Muscle of back (tissue), 13 donors: ENCODE measurements at places on chromosomes 3 and 15.

GRCh38 chr3:81390796-81391195, 370.6 kb downstream of the GBE1 start:
- no peak for DNase-seq

DNA sequence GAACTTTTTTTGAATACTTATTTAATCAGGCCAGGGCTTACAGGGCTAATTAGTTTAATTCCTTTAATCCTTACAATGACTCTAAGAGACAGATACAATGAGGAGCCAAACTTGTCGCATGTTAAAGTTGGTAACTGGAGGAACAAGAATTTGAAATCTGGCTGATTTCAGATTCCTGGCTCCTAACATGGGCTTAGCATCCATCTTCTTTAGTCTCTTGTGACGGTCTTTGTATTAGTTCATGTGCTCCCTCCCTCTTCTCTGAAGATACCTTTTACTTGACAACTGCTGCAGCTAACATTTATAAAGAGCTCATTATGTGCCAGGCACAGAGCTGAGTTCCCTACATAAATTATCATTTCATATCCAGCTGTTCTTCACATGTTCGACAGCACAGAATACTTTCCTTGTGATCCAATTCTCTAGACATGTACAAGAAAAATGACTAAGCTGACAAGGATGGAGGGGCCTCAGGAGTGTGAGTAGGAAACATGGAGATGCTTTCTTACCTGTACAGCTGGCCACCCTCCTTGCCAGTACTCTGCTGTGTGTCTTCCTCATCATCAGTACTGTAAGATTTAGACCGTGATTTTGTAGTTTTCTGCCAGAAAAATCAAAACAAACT, 206.8 kb upstream of the STRIT1 start:
- no peak for DNase-seq

GRCh38 chr15:51310064-51310463, 28.3 kb downstream of the CYP19A1 start:
- no peak for DNase-seq

DNA sequence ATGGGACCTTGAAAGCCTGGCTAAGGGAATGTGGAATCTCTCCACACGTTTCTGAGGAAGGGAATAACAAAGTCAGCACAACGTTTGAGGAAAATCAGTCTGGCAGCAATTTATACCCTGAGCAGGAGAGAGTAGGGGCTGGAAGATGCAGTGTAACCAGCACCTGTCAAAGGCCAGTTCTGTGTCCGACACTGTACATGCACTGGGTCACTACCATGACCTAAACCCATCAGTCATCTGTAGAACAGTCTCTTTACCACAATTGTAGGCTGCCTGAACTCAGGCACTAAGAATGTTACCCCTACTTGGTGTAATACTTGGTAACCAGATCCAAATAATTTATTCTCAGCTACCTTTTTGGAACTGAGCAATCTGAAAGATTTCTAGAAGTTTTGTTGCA, 113.4 kb downstream of the FEZF2 start:
- no peak for DNase-seq

DNA sequence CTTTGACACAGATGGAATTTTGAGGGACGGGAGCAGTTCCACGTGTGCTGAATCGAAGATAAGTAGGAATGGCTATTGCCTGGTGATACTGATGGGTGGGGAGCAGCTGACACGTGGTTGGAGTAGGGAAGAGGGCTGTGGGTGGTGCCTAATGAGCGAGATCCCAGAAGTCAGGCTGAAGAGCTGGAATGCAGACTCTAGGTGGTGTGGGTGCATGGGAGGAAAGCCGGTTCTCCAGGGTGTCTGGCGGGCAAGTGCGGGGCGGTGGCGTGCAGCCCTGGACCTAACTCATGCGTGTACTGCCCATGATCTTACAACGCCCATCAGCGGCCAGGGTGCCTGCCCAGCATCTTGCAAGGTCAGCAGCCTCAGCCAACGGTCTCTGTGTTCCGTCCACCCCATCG, 63.1 kb downstream of the ARNT2 start:
- DNase-seq: no peak

DNA sequence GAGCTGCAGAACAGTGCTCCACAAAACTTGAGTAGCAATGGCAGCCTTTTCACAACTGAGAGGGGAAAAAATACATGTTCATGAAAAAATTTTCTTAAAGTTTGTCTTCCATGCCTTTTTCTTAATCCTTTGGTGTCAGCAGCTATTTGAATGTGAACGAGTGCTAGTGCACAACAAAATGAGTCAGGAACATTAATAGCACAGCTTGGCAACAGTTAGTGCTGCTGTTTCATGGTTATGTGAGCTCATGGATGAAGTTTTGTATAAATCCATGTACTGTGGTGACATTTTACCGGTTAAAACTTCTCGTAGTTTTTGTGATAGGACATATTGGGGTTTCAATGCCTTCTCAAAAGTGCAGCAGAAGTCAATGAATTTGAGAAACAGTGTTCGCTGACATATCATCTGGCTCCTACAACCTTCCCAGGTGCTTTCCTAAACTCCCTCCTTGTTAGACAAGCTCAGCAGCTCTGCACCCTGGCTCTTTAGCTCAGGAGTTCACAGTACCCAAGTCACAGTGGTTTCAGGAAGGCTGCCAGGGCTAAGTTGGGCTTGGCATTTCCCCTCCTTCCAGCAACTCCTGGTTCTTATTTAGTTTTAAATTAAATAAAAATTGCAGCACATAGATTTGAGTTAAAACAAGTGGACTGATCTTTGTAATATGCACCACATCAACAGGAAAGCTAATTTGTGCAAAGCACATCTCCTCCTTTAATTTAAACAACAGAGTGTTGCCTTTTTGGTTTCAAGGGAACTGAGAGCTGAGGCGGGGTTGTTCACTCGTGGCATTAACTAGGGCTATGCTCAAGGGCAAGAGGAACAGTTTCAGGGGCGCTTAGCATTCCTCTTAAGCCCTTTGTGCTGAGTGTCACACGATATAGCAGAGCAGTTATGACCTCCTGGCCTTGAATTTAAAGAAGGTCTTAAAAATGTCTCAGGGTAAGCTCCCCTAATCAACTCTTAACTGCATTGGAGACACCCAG, 362.8 kb downstream of the CHST2 start:
- DNase-seq: no peak

DNA sequence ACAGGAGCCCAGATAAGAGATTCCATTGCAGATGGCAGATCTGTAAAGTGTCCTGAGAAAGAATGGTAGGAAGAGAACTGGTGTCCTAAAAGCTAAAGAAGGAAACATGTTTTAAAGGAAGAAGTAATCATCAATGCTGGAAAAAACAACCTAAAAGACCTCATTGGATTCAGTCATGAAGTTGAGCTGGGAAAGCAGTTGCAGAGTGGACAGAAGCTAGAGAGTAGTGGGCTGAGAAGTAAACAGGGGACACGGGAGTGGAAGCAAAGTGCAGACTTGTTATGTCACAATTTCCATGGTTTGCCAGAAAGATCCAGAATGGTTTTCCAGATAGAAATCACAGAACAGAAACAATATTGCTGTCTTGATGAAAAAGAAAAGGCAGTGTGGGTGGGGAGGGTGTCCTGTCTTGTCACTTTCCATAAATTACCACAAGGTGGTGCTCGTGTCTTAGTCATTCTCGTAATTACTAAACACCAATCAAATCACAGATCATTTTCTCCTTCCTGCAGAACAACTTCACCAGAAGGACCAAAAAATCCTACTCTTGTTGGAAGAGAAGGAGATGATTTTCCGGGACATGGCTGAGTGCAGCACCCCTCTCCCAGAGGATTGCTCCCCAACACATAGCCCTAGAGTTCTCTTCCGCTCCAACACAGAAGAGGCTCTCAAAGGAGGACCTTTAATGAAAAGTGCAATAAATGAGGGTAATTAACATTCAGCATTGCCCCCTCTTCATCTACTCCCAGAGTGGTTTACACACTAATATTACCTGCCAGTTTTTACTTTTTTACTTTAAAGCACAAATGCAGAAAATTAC, 64.5 kb downstream of the KLHL25 start:
- DNase-seq: peak; percentile 86

DNA sequence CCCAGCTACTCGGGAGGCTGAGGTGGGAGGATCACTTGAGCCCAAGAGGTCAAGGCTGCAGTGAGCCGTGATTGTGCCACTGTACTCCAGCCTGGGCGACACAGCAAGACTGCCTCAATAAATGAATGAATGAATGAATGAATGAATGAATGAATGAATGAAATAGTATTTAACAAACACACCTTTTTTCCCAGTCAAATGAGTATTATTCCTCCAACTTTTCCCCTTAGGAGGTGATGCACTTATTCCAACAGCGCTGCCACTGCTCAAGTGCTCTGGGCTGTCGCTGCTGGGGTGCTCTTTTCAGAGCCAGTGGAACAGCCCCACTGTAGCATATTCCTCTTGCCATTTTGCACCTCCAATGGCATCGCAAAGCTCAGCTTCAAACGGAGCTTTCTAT, 66.8 kb upstream of the RAD18 start:
- no peak for DNase-seq

DNA sequence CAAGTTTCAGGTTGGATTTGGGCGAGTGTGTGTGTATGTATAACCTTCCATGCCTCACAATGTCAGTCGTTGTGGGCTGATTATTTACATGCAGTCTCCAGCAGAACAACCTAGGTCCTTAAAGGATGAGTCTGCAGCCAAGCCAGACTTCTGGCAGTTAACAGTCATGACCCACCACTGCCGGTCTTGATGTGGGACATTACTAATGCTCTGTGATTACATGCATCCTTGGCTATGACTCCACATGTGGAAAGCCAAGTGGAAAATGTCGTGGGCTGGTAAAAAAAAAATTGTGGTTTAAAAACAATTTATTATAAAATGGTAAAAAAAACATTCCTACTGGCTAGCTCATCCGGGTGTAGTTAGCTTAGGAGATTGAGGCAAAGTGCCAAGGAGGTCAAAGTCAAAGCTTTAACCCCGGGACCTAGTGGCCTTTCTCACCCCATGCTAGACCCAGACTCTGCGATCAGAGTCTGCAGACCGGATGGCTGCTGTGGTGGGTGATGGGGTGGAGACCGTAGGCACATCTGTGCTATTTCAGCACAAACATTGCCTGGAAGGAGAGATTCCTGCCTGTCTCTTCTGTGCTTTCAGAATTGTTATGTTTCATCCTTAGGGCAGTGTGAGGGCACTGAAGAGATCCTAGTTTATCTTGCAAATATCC, 6.8 kb downstream of the RARRES1 start:
- peak; percentile 93 for DNase-seq

DNA sequence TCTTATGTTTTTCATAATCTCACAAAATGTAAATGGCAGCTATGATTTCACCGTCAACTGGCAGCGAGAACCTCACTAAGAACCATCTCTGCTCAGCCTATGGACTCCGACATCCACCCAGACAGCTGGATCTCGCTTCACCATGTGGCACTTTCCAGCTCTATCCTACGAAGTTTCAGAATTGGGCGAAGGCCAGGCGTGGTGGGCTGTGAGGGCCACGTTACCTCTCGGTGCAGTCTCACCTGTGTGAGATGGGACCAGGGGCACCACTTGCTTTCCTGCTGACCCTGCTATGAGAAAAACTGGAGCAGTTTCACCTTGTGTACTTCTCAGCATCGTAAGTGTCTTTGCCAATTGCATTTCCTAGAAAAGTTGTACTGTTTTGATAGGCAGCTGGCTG, 32.3 kb downstream of the CHDH start:
- DNase-seq: no peak

- no peak for DNase-seq
Measured at GRCh38 chr3:155369735-155370134, 76.3 kb upstream of the STRIT1 start.

- no peak for DNase-seq
Measured at GRCh38 chr15:51168700-51169099, 74.0 kb upstream of the TNFAIP8L3 start.

DNA sequence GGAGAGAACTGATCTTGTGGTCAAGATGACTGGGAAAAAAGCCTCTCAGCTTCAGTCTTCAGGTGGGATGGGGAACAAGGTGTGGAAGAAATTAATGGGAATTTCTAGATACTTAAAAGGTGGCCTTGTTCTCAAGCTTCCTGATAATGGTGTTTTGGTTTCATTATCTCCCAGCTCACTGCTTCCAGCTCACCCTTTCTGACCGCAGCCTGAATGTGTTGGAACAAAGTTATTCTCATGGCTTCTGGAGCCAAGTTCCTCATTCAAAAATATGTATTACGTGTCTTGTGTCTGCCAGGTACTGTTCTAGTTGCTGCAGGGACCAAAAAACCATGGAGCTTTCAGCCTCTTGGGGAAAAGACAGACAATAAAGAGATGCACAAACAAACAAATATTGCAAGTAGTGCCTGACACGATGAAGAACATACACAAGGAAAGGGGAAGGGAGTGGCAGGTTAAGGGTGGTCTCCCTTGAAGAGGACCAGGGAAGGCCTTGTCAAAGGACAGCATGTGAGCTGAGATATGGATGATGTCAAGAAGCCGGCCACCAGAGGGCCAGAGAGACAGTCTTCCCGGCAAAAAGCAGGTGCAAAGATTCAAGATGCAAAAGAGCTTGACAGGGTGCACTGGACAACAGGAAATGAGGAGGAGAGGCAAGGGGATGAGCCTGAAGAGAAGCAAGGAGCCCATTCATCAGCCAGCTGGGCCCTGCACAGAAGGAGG, 35.5 kb downstream of the ARRDC4 start:
- DNase-seq: no peak

DNA sequence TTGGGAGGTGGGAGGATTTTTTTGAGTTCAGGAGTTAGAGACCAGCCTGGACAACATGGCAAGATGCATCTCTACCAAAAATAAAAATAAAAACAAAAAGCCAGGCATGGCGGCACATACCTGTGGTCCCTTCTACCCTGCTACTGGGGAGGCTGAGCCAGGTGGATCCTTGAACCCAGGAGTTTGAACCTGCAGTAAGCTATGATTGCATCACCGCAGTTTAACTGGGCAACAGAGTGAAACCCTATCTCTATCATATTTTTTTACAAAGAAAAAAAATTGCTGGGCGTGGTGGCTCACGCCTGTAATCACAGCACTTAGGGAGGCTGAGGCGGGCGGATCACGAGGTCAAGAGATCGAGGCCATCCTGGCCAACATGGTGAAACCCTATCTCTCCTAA, 35.8 kb upstream of the RPN1 start:
- DNase-seq: no peak

DNA sequence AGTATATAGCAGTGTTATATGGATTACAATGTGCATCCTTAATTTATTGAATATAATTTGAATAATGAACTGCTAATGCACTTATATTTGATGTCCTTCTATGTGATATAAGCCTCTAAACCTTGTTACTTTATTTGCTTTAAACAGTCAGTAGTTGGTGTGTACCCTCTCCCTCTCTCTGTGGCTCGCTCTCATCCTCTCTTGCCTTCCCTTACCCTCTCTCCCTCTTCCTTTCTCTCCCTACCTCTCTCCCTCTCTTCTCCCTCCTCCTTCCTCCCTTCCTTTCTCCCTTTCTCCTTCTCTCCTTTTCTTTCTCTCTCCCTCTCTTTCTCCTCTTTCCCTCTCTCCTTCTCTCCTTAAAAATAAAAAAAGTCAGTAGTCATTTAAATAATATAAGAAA, 28.9 kb downstream of the MGA start:
- DNase-seq: no peak
